ENCODE measurements at places on chromosomes 12 and 14.
A peak's percentile ranks its signal among the peaks of the same experiment; 100 is the strongest.

DNA sequence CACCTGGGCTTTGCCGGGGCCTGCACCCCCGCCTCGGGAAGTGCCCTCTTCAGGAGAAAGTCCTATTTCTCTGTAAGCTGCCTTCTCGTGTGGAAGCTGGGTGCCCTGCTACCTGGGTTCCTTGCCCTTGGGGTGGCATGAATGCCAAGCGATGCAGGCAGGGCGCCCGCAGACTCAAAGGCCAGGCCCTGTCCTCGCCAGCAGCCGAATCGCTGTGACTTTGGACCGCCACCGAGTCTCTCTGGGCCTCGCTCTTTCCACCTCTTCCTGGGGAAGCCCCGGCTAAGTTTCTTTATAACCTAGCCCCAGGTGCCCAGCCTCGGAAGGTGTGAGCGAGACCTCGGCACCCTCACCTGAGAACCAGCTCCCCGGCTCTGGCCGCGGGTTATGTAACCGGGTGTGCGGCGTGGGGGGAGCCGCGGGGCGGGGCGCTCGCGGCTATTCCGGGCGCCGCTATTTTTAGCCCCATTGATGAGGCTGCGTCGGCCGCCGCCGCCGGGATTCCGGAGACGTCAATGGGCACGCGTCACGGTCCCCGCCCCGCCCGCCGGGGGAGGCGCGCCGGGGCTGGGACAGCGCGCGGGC lies 14.6 kb upstream of the NR4A1 start:
- DNase-seq, result peak; percentile 73

GRCh38 chr12:109760031-109760929 lies 46.7 kb downstream of the FAM222A start:
- peak; percentile 27 for DNase-seq

DNA sequence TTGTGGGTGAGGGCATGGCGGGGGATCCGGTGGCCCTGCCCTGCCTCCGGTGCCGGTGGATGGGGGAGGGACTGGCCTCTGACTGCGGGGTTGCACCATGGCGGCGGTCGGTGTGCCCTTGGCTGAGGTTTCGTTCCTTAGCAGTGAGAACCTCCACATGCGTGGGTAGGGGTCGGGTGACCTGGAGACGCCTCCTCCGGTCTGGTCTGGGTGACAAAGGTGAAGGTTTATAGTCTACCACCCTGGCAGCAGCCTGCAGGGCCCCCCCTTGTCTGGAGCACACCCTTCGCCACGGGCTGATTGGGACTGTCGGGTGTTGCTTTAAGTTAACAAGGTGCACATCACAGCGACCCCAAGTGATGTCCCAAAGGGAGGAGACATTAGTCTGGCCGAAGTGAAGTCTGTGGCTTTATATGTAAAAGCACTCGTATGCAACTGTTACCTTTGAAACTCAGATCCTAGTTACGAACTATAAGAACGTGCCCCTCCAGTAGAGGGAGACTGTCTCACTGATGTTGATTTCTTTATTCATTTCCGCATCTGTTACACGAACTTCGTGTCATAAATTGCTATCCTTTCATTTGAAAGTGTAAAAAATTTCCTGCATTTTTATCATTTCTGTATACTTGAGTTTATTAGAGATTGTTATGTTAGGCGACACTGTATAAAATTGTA lies 74.4 kb downstream of the WDR20 start:
- peak; percentile 7 for DNase-seq

DNA sequence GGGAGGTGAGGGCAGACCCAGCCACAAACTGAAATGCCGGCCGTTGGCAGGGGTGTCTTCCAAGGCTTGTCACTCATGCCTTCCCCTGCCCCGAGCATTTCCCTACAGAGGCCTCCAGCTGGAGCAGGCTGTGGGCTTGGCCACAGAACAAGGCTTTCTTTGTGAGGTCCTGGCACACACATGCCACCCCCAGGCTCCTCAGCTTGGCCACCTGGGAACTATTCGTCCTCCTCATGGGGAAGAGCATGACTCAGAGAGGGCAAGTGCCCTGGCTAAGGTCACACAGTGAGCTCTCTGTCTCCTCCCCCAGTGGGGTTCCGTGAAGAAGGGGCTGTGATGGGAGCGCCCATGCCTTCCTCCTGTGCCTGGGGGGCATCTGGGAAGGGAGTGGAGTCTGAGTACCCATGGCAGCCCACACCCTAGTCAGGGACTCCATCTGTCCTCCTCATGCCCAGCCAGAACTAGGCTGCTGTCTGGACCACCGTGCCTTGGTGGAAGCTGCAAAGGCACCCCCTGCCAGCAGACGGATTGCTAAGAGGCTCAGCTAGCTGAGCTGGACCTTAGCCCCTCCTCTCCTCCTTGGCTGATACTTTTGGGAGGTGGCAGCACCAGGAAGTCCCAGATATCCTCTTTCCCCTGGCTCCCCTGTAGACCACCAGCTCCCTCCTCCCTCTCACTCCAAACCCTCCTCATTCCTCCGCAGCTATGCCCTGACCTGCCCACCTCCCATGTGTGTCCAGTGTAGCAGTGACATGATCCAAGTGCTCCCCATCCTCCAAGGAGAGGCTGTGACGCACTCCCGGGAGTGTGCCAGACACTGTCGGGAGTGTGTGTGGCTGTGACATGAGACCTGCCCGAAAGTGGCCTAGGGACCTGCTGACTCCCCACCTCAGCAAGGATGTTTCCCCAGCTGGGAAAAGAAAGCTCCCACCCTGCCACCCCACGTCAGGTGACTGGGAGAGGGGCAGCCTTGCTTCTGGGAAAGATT lies 21.4 kb downstream of the ABCB9 start:
- no peak for DNase-seq

- no peak for DNase-seq
Observed at GRCh38 chr12:122610911-122611310, 83.9 kb downstream of the KNTC1 start.

- DNase-seq, result no peak
Observed at GRCh38 chr12:57187222-57188089, 29.1 kb upstream of the NXPH4 start.

DNA sequence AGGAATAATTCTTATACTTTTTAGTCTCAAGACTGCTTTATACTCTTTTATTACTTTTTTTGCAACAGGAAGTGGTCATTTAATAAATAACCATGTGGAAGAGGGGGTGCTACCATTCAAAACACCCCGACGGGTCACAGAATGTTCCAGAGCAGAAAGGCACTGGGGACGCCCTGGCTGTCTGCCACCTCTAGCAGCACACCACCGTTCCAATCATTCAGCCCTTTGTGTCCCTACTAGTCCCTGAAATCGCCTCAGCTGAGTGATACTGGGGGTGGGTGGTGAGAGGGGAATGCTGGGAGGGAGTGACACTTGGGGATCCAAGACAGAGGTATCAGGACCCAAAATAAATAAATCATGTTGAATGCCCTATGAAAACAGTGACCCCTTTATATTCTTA lies 52.4 kb downstream of the MON2 start:
- no peak for DNase-seq

- DNase-seq, result no peak
Observed at GRCh38 chr14:52042371-52043289, 26.2 kb downstream of the NID2 start.

GRCh38 chr12:58804749-58805148 lies 115.6 kb downstream of the LRIG3 start:
- DNase-seq, result no peak

- DNase-seq, result no peak
Observed at GRCh38 chr12:10249690-10250455, 37.2 kb downstream of the GABARAPL1 start.
